Stimulated activated CD8-positive, alpha-beta memory T cell treated with anti-CD3 and anti-CD28 coated beads, Interleukin-4, amount 100 ng/mL, for 4 hours (primary cell): ENCODE measurements at places on chromosomes 2 and 18.

- DNase-seq = no peak
Observed at GRCh38 chr2:239824046-239824694, 201.0 kb downstream of the NDUFA10 start.

GRCh38 chr18:79819968-79820351 is 22.2 kb downstream of the KCNG2 start:
- no peak for DNase-seq

DNA sequence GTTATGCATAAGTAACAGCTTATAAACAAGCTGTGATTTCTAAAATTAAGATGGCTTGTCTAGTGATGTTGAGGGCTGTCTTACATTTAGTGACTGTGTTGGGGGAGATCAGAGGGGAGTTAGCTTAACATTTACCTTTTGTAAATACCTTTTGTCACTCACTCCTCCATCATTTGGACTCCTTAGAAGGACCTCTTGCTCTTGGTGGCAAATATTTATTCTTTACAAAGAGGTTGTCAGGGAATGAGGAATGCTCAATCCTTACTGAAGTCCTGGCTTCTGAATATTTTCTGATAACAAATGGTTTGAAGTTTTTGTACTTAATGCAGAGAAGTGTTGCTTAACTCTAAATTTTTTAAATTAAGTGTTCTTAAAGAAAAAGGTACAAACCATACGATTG is 438.8 kb upstream of the FAM98A start:
- no peak for DNase-seq

GRCh38 chr2:101232770-101233169 is 19.9 kb upstream of the CNOT11 start:
- no peak for DNase-seq

DNA sequence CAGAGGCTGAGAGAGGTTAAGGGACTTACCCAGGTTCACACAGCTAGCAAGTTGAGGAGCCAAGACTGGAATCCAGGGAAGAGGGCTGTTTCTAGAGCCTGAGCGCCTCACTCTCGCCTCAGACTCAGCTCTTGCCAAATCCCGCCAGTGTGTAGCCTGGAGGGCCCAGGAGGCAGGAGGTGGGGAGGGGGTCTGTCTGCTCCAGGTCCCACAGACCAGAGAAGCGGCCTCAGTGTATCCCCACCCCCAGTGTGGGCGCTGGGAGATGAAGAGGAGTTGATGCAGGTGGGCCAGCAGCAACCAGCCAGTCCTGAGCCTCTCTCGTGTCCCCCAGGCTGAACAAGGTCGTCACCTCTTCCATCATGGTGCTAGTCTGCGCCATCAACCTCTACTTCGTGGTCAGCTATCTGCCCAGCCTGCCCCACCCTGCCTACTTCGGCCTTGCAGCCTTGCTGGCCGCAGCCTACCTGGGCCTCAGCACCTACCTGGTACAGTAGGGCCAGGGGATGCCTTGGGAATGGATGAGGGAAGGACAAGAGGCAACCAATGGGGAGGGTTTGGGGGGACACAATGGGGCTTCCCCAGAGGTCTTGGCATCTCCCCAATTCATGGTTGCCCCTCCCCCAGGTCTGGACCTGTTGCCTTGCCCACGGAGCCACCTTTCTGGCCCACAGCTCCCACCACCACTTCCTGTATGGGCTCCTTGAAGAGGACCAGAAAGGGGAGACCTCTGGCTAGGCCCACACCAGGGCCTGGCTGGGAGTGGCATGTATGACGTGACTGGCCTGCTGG is 5.2 kb upstream of the CTDSP1 start:
- DNase-seq = no peak

GRCh38 chr2:120381661-120382060 is 35.7 kb downstream of the INHBB start:
- DNase-seq = no peak

DNA sequence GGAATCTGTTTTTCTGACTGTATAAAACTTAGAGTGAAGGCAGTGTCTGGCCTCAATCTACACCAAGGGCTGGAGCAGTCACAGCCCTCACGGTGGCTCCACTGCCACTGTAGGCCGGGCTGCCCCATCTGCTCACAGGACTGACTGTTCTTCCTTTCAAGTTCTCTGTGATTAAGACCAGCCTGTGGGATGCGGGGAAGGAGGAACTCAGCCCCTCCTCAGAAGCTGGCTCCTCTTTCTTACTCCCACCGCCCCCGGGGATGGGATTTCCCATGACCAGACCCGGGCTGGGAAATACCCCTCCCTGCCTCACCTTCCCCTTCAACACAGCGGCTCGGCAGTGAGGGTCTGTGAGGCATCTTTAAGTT is 106.0 kb downstream of the COPS8 start:
- no peak for DNase-seq

DNA sequence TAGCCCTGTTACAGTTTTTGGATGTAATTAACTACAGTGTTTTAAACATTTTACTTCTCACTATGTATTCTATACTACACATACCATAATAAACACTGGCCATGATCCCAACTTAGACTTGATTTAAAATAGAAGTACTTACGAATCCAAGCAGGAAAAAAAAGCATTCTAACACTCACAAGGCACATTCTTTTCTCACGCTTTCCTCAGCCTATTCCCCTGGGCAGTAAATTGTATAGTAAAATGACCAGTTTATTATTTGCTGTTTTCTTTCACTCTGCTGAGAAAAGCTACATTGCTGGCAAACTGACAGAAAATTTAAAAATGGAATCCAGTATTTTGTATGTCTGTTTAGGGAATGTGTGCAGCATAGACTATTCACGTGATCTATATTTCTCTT is 2.8 kb upstream of the TANC1 start:
- no peak for DNase-seq

- DNase-seq = no peak
Observed at GRCh38 chr2:65607662-65608305, 175.4 kb upstream of the SPRED2 start.

DNA sequence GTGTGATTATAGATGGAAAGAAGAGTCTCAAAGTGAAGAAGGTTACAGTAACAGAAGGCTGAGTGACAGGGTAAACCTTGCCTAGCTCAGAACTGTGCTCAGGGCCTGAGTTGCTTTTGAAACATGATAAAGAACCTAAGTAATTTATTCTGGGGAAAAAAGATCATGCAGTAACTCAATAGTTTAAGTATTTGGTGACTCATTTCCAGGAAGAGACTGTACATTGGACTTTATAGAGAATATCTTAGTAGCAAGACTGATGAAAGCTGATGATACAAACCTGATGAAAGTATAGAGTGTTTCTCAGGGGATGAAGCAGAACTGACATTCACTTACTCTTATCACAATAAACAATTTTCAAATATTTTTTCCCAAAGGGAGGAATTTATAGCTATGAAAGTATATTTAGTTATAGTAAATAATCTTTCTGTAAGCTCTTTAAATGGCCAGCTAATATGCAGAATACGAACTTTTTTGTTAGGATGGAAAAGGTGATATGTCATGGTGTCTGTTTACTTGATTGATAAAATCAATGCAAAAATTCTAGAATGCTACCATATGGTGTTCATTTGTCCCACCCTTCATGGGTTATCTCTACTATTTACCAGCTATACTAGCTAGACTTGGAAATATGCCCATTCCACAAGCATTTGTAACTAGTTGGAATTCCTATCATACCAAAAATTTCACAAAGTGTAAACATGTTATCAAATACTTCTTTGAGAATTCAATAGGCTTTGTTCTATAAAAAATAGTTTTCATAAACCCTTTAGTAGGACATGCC is 1265.5 kb upstream of the ACVR2A start:
- DNase-seq = no peak

DNA sequence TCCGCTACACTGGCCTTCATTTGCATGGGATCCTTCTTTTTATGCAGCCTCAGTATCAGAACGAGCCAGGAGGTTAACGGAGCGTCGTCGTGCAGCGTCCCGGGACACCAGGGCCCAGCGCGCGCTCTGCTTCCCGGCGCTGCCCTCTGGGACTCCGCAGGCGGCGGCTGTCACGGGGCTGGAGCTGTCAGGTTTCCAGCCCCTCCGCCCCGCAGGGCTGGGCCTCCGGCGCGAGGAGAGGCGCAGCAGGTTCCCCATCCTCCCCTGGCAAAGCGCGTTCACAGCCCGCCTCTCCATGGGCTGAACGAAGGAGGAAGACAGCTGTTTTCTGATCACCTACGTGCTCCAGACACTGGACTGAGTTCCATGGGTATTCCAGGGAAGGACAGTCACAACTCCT is 12.5 kb upstream of the PAX8 start:
- no peak for DNase-seq

DNA sequence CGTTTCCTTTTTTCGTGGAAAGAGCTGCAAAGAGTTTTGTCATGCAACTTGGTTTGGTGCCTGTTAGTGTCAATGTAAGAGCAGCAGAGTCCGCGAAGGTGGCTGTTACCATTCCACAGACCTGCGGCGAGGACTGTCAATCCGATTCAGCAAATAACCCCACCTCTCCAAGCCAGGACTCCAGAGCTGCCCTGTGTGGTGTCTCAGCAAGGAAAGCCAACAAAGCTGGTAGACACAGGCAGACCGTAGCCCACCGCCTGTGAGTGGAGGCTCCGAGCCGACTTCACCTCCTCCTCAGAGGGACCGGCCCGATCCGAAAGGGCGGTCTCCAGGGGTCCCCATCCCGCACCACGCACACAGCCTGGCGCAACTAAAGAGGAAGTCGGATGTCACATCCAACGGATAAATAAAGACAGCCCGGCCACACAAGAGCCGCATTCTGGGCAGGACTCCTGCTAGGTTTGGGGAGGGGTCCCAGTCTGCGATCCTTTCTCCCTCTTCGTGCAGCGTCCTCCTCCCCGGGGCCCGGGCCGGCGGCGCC is 819 bp downstream of the ANKRD44 start:
- peak; percentile 45 for DNase-seq
